Inflammatory macrophage treated with lipopolysaccharide for 1 hour (primary cell): ENCODE measurements at places on chromosomes 7 and 10.

GRCh38 chr7:133053321-133053891 is 28.5 kb downstream of the CHCHD3 start:
- no peak for DNase-seq

- no peak for DNase-seq
These were observed 2.2 kb downstream of the BHLHA15 start for GRCh38 chr7:98213296-98213887.

DNA sequence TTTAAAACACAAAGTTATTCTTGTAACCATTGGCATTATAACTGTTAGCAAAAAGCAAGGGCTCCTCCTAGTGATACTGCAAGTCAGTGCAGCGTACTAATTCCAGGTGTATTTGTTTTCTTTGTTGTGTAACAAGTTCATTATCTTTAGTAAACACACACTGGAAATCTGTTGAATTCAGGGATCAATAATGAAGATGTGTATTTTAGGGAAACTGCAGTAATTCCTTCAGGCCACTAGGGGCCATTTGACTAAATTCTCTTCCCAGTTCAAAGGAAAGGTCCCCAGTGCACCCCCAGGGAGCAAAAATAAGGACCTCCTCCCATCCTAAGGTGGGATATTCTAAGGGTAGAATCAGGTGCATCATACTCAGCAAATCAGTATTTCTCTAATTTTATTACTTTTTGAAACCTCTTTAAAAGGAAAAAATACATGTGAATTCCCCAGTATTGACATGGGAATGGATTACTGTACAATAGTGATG is 158.6 kb upstream of the LYZL1 start:
- DNase-seq = no peak

- DNase-seq = no peak
These were observed 18.6 kb downstream of the INA start for GRCh38 chr10:103295374-103296015.

DNA sequence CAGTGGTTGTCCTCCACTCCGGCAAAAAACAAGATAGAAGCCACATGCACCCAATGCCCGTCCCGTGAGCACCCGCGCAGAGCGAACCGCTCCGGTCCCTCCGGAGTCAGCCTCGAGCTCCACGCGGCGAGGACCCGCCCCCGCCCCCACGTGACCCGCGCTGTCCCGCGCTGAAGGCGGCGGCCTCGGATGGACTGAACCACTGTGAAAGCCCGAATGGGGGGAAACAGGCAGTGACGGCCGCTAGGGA is 766 bp upstream of the EIF3B start:
- DNase-seq = peak; percentile 86

DNA sequence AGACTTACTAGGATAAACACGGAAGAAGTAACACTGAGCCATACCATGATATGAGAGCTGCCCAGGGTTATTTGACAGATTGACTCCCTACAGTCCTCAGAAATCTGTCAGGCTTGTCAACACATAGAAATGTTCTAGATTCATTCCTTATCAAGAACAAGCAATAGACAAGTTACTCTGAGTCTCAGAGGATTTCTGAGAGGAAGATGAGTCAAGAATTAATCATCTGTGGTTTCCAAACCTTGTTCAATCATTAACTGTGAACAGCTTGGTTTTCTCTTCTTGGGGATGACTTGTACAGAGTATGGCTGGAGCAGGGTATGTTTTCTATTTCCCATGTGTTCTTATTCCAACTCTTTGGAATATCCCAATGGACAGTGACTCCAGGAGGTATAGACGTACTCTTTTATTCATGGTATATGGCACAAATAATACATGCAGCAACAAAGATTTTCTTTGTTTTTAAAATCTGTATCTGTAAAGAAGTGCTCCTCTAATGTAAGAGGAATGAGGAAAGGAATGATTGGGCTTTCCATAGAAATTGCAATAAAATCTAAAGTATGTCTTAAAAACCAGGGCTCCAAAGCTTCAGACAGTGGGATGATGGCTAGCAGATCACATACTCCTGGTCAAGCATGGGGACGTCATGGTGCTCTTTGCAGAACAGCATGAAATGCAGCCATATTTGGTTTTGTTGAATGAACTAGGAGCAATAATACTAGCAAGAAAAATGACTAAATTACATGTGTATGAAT is 11.9 kb upstream of the SFR1 start:
- peak; percentile 56 for DNase-seq

GRCh38 chr7:44959433-44959951 is 19.3 kb downstream of the MYO1G start:
- DNase-seq = peak; percentile 30

GRCh38 chr7:150612925-150613324 is 19.3 kb downstream of the GIMAP6 start:
- no peak for DNase-seq

- no peak for DNase-seq
These were observed 422.6 kb upstream of the NUPR2 start for GRCh38 chr7:56538541-56539429.

DNA sequence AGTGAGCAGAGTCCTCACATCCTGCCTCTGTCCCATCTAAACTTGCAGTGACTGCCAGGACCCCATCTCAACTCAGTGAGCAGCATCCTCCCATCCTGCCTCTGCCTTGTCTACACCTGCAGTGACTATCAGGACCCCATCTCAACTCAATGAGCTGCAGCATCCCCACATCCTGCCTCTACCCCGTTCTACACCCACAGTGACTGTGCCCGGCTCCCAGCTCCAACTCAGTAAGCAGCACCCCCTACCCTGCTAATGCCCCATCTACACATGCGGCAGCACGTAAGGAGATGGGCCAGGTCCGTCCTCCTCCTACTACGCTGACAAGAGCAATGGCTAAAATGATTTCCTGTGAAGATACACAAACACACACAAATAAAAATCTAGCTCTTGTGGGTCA is 65.5 kb downstream of the TNS3 start:
- DNase-seq = no peak

DNA sequence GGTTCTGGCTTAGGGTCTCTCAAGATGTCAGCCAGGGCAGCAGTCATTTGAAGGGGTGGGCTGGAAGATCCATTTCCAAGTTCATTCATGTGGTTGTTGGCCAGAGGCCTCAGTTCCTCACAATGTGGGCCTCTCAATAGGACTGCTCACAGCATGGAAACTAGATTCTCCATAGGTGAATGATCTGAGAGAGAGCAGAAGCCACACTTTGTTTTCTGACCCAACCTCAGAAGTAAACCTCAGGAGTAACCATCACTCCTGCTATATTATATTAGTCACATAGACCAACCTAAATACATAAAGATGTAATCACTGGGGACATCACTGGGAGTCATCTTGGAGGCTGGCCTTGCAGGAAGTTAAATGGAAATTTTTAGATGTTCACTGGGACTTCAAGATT is 42.2 kb downstream of the GBF1 start:
- no peak for DNase-seq

GRCh38 chr10:26502986-26503385 is 64.8 kb downstream of the APBB1IP start:
- DNase-seq = peak; percentile 53

GRCh38 chr7:81499262-81500116 is 270.4 kb downstream of the HGF start:
- DNase-seq = peak; percentile 47

DNA sequence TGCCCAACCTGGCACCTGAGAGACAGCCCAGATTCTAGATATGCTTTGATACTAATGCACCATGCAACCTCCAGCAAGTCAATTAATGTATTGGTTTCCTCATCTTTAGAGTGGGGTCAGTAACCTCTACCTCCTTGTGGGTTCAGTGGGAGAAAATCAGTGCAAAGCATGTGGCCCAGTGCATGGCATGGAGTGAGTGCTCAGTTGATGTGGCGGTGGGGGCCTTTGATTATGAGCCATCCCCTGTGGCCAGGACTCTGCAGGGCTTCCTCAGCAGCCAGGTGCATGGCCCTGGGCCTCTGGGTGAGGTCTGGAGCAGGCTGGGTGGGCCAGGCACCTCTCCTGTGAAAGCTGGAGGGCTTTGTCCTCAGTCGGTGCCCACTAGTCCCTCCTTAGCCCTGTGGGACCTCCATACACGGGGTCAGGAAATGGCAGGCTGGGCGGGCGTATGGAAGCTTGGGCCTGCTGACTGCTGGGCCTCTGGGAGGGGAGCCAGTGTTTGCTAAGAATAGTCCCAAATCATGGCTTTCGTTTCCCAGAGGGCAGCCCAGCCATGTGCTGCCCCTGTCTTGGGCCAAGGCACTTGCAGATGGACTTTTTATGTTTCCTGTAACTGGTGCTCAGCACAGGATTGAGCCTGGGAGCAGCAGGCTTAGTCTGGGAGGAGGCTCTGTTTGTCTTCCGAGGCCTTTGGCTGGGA is 3.4 kb downstream of the PALD1 start:
- DNase-seq = no peak

- DNase-seq = no peak
These were observed 38.1 kb downstream of the IKZF1 start for GRCh38 chr7:50342616-50343114.

DNA sequence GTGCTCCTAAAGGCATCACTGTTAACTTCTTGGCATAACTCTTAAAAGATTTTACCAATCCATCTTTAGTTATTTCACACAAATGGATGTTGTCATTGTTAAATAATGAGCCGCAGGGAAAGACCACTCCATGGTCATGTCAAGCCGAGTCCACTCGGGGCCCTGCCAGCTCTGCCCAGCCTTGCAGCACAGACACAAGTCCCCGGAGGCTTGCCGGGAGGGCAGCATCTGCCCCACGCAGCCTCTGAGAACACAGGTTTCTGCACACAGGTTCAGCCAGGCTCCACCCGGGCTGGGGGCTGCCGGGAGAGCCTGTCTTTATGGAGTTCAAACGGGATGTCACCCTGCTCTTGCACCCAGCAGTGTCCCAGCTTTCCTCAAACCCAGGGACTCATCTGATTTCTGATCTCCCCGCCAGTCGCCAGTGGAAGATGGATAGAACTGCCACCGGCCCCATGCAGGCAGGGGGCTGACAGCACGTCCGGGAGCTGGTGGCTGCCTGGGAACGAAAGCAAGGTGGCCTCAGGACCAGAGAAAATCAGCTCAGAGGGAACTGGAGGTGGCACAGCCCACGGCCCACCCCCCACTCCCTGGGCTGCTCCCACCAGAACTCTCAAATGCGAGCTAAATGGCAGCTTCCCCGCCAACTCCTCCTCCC is 156.2 kb downstream of the TCERG1L start:
- no peak for DNase-seq

GRCh38 chr10:110214371-110214826 is 7.0 kb downstream of the MXI1 start:
- no peak for DNase-seq

DNA sequence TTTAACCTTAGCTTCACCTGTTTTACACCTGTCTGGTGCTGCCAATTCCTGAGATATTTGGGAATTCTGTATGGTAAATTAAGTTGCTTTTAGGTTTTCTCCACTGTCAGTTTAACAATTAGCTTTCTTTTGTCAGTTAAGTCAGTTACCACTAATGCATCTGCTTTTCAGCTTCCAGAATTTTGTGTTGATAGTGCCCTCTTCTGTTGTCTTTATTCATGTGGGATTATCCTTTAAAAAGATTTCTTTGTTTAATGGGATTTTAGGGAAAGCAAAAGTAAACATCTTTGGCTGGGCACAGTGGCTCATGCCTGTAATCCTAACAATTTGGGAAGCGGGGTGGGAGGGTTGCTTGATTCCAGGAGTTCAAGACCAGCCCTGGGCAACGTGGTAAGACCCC is 8.1 kb downstream of the TFAM start:
- no peak for DNase-seq

DNA sequence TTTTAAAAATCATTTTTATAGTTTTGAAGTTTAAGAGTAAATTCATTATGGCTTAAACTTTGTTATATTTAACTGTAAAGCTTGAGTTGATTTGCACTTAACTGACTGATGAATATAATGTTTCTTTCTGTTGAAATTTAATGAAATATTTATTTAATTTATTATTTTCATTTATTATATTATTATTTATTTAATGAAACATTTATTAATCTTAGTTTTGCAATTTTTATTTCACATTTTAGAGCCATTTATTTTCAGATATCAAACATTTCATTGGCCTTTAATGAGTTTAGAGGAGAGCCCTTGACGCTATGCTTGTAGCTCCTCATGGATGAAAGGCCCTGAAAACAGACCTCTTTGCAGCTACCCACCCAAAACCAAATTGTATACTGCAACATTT is 570.0 kb downstream of the LRMDA start:
- DNase-seq = no peak

GRCh38 chr7:36925207-36925606 is 200.9 kb upstream of the AOAH start:
- DNase-seq = no peak

- no peak for DNase-seq
These were observed 154.7 kb upstream of the TMEM106B start for GRCh38 chr7:12056381-12056780.

GRCh38 chr7:139702811-139703486 is 74.8 kb downstream of the HIPK2 start:
- no peak for DNase-seq

DNA sequence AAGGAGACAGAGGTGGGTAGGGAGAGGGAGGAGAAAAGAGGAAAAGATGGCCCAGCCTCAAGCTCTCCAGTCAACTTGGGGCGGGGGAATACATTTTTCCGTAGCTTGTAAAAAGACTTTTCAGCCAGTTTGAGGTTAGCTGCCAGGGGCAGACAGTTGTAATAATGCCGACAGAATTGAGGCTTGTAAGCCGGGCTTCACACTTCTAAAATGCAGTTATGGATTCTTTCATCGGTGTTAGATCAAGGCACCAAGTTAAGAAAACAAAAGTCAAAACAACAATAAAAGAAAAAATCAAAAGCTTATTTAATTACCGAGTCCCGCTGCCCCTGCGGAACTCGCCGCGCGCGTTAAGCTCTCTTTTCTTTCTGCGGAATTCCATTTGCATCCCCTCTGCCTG is 448 bp upstream of the EVX1 start:
- no peak for DNase-seq

- peak; percentile 71 for DNase-seq
These were observed 11.7 kb downstream of the NOBOX start for GRCh38 chr7:144391823-144392255.

DNA sequence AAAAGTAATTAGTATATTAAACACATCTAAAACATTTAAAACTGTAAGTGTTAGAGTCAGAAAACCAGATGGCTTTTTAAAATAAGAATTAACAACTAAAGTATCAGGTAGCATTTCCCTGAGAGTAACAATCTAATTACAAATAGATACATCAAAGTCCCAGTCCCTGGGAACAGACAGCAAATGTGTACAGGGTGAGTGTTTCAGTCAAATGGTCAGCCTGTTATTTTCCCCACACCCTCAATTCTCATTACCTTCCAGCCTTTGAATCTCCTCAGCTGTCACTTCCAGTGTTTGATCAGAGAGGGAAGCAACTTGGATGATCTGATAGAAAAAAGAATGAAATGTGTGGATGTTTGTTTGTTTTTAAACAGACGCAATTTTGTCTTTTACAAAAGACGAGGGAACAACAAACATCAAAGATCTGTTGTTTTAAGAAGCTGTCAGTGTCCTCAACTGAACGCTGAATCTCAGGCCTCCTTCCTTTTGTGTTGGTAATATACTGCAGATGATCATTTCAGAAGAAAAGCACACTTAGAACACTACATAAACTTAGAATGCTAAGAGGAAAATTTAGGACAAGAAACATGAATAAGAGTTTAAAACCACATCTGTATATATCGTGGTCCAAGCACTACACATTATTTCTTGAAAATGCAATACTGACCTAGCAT is 29.8 kb downstream of the CEP41 start:
- DNase-seq = no peak
